ENCODE measurements at places on chromosomes 5 and 9.
A peak's percentile ranks its signal among the peaks of the same experiment; 100 is the strongest.

DNA sequence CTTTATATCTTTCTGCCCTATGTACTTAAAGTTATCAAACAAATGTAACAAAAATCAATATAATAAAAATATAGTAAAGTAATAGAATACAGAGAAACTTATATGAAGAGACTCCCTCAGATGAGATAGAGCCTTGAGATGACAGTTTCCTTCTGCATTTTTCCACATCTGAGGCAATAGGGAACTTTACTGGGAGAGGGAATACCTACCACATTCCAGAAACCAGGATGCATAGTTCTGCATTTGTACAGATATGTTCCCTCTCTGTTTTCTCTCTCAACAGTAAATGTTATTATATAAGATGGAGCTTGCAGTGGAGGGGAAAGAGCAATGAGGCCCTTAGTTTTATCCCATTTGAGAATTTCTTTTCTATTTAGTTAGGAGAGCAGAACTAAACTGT lies 109.6 kb upstream of the KCNN2 start:
- DNase-seq = no peak

DNA sequence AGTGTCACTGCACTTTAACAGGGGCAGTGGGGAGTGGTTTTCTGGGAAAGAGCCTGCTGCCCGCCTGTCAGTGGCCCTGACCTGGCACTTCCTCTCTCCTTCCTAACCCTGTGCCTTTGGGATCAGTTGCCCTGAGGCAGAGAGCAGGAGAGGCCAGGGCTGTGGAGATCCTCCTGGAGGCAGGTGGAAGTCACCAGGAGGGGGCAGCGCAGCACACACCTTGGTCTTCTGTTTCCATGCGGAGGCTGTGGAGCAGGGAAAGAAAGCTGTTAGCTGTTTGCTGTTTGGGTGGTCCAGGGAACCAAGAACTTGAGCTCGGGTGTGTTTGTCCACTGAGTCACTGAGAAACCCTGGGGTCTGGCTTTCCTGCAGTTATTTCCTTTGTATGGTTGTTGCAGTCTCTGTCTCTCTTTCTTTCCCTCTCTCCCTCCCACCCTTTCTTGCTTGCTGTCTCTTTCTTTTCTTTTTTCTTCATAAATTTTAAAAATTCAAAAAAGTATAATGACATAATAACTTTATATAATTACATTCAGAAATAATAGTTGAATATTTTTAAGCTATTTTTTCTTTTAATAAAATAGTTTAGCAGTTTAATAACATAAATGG lies 28.1 kb downstream of the NTRK2 start:
- no peak for DNase-seq

- no peak for DNase-seq
Observed at GRCh38 chr9:134175808-134176598, 11.6 kb upstream of the RNU6ATAC start.

DNA sequence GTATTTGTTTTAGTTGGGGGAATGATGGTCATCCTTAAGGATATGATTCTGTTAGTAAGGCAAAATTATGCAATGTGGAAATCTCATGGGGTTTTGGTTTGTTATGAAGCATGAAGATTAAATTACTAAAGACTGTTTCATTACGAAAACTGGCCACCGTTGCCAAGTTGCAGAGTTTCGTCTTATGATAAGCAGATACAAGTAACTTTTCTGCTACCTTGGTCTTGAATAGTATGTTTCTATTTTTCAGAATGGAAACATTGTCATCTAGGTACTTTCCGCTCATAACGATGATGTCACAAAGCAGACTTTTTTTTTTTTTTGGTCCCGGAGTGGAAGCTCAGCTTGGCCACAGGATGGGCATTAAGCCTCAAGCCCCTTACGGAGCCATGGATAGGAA lies 4.2 kb downstream of the CCNI2 start:
- no peak for DNase-seq

DNA sequence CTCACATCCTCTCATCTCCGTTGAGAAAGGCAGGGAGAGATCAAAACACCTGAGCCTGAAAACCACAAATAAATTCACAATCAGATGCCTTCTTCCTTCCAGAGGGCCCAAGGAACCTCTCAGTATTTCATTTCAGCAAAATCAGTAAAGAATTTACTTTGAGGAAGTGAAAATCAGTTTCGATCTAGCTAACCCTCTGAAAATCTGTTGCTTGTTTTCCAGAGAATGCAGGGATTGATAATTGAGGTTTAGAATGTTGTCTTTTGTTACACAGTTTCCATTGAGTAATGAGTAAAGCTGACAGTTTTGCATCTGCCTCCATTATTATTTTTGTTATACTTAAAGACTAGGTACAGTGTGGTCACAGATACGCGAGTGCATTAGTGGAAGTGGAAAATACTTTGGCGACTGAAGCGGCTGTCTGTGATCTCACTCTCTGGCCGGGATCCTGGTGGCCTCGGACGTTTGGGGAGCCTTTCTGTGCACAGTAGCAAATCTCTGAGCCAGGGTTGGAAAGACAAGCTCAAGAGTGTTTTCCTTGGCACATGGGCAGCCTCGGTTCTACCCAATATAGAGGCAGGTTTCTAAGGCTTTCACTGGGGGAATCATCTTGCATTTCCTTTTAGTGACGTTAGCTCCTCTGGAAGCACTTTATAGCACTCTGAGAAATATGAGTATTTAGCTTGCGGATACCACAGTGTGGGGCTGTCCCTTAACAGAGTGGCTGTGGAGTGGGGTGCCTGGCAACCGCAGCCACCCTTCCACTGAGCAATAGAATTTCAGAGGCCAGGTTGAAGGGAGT lies 32.2 kb upstream of the ANGPTL2 start:
- DNase-seq = no peak

DNA sequence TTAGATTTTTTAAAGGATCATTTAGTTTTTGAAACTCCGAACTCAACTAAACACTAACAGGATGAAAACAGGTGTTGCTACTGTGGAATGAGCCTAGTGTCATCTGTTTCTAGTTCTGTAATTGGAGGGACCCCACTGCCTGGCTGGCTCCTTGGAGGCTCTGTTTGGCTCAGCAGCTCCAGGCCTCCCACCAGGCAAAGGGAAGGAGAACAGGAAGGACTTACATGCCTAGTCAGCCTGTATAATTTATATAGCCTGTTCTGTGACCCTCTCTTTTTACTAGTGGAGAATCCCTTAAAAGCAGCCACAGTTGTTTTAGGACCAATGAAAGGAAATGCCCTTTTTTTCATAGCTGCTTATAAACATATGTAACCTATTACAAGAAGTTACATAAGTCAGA lies 21.1 kb upstream of the C5orf24 start:
- DNase-seq = no peak

- no peak for DNase-seq
Observed at GRCh38 chr9:4235871-4236804, 63.7 kb downstream of the GLIS3 start.

DNA sequence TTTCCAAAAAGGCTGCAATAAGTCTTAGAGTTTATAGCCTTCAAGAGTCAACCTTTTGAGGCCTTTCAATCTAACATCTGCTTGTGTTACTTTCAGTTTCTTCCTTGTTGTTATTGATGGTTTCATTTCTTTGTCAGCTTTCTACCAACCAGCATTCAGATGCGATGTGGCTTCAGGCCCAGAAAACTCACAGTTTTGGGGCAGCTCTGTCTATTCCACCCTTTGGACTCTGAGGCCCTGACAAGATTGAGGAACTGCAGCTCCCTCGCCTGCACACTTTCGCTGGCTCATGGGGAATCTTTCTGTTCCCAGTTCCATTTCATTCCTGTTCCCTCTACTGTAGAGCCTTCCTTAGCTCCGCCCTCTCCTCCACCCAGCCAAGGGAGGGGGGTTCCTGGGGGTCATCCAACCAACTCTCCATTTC lies 13.3 kb upstream of the WHRN start:
- DNase-seq = peak; percentile 51

DNA sequence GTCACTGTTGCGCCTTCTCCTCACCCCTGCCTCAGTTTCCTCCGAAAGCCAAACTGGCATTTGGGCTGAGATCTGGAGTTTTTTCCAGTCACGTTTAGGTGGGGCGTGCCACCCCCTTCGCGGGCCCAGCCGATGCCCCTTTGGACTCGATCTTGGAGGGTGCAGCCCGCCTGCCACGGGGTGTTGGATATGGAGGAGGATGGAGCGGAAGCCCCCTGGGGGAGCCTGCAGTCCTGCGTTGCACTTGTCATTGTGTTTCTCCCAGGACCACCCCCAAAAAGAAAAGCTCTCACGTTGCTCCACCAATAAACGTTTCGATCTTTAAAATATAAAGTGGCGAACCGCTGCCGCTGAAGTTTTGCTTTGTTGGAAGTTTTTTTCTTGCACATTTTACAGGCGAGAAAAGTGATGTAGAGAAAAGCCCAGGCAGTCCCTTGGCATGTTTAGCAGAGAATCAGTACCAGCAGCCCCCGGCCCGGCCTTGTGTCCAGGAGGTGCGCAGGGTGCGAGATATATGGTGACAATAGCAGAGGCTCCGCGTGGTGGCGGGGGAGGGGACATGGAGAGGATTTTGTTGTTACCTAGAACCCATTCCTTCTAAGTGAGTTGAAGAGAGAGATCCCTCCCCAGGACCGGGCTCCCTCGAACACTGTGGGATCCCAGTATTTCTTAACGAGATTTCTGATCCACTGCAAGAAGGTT lies 681 bp downstream of the F2R start:
- peak; percentile 50 for DNase-seq

GRCh38 chr5:32076699-32077695 lies 97.1 kb downstream of the GOLPH3 start:
- peak; percentile 13 for DNase-seq

- DNase-seq = no peak
Observed at GRCh38 chr9:99326112-99326916, 104.2 kb downstream of the SEC61B start.

DNA sequence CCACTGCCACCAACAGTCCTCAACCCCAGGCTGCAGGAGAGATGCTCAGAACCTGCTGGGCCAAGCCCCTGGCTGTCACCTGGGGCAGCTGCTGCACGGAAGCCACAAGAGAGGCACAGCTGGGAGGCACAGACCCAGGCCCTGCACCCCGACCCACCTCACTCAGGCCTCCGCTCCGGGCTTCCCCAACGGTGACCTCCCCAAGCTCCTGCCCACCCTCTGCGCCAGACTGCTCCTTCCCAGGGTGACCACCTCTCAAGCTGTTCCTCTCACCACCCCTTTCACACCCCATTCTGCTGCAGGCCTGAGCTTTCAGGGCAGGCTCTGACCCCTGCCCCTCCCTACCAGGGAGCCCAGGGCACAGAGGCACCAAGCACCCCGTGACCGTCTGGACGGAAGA lies 33.0 kb downstream of the VAV2 start:
- no peak for DNase-seq

DNA sequence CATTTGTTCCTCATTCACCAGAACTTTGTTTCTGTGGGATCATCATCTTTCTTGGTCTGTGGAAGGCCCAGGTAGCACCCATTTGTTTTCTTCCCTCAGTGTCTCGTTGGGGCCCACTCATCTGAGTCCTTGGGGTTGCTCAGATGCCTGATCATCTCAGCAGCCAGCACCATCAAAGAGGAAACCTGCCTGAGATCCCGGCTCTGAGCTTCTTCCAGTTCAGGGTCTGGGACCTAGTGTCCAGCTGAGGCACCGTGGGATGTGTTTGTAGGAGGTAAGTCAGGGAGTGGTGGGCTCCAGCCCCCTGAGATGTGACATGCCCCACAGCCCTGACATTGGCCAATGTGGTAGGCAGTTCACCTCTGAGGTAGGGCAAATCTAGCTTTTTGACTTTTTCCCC lies 9.4 kb upstream of the CD180 start:
- no peak for DNase-seq

DNA sequence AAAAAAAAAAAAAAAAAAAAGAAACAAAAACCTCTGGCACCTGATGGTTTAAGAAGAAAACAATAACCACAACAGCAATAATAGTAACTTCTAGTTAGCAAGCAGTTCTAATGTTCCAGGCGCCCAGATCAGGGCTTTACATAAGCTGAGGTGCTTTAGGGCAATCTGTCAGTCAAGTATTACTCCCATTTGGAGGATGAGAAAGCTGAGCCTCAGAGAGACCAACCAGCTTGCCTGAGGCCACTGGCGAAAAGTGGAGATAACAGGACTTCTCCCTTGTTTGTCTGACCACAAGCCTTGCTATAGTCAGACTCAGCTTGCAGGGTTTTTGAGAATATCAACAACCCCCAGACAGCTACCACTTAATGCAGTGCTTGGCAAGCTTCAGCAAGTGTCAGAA lies 83.5 kb upstream of the BOD1 start:
- DNase-seq = no peak

DNA sequence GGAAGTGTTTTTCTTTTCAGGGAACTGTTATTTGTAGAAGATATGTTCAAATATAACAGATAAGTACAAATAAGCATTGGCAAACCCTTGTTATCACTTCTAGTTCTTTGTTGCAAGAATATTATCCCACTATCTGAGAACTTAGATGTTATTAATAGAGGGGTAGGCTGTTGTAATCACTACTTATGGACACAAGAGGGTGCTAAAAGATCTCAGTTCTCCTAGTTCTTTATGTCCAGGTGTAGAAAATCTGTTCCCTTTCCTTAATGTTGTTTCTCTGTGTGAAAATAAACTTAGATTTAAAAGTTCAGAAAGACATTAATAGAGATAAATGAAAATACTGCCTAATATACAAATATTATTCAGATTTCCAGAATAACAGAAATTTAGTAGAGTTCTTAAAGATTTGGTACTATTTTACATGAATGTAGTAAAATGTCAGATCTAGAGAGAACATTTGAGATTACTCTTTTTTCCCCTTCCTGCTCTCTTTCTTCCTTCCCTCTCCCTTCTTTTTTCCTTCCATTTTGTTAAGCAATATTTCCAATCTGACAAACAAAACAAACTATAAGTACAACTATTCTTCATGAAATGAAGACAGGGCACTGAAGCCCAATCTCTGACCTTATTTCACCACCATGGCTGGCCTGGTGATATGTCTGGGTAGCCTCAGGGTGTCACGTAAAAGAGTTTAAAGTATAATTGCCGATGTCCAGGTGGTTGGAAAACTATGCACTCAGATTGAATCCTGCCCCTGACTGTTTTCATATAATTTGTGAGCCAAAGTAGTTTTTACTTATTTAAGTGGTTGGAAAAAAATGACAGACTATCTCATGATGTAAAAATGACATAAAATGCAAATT lies 43.6 kb upstream of the C5orf46 start:
- DNase-seq = no peak

GRCh38 chr9:121404906-121405305 lies 34.9 kb upstream of the STOM start:
- no peak for DNase-seq

GRCh38 chr5:168171901-168172759 lies 119.3 kb upstream of the WWC1 start:
- no peak for DNase-seq

DNA sequence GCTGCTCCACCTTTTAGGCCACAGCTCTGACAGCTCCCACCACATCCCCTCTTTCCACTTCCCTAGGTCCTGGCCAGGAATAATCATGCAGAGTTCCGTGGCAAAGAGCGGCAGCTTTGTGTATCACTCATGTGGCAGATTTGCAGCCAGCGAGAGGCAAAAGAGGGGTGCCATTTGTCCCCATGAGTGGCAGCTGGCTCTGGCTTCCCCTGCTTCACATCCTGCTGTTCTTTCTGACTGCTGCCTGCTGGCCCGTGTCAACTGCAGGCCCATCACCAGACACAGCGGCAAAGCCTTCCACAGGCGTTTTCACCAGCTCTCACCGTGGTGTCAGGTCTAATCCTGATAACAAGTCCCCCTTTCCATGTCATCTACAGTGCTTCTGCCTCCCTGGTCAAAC lies 430.6 kb upstream of the DAP start:
- no peak for DNase-seq

Data from immature natural killer cell (primary cell).